HFF-Myc (cell line): ENCODE measurements at places on chromosomes 11 and 22.

- DNase-seq: no peak
These were observed 9.0 kb upstream of the OSM start for GRCh38 chr22:30275625-30276024.

DNA sequence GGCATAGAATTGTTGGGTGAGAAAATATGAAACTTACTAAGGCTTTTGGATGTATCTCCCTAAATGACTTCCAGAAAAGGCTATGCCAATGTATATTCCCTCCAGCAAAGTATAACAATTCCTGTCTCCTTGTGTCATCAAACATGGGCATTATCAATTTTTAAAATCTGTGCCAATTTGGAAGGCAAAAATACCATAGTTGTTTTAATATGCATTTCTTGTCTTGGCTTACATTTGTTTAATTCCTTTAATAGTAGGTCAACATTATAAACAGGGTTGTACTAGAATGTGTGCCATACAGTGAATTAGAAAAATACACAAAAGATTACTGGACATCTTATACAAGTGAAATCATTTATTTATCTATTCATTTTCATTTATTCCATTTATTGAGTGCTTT is 41.6 kb downstream of the DCUN1D5 start:
- DNase-seq: no peak

DNA sequence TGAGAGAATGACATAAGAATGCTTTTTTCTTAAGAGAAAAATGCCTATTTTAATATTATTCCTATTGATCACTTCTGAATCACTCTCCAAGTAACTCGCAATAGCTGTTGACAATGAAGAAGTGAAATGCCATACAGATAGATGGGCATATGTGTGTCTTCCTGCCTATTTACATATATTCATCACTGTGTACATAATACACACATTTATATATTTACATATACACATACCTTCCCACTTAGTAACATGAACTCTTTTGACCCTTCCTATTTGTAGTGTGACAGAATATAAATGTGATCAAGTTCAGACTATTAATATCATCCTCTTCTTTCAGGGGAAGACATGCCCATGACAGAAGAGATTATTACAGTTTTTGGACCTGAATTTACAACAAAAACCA is 756.7 kb downstream of the DLG2 start:
- DNase-seq: no peak

GRCh38 chr11:48006301-48006992 is 26.1 kb downstream of the PTPRJ start:
- DNase-seq: no peak

DNA sequence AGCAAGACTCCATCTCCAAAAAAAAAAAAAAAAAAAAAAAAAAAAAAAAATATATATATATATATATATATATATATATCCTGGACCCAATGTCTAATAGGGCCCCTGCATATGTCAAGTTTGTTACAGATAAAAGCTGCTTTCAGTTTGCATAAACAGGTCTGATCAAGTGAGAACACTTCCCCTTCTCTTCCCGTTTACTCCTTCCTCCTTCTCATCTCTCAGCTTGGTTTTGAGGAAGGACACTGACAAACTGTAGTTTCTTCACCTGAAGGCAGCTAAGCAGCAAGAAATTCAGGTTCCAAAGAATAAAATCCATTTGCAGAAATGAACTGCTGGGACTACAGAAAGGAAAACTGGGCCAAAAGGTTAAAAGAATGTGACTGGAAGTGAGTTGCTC is 11.7 kb downstream of the THOC5 start:
- no peak for DNase-seq

DNA sequence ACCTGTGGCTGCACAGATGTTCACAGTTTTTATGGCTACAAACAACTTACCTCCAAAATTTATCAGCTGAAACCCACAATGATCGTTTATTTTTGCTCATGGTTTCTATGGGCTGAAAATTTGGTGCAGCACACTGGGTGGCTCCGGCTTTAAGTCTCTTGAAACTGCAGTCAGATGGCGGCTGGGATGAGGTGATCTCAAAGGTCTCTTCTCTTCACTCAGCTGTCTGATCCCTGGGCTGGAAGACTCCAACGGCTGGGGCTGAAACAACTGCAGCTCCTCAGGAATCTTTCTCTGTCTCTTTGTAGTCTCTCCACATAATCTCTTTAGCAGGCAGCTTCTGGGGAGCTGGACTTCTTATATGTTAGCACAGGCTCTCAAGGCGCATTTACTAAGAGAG is 117.3 kb upstream of the FAT3 start:
- no peak for DNase-seq

DNA sequence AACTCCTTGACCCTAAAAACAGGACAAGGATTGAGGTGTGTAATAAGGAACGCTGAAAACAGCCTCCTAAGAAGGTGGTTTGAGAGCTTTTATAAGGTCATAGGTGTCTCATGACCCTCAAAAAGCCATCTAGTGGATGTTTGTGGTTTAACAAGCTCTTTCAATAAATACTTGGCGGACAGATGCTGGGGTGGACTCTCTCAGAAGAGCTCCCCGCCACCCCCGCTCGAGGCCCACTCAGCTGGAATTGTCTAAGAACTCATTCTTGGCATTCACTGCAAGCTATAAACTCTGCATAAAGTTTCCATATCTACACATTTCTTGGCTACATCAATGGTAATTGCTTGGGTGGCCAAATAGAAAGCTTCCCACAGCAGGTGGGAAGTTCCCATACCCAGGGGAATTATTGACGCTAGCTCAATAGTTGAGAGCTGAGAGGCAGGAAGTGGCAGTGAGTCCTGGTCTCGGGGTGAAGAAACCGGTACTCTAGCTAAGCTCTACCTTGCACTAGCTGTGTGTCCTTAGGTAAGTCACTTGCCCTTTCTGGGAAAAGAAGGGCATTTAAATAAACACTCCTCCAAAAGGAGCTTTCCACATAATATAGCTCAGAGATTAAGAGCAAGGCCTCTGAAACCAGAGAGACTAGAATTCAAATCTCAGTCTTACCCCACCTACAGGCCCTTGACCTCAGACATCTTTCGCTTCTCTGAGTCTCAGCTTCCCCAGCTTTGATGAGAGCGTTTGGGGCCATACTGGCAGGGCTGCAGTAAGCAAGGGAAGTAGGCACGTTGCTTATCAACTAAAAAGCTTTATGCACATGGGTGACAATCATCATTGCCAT is 6.4 kb downstream of the MS4A15 start:
- no peak for DNase-seq

- peak; percentile 16 for DNase-seq
These were observed 67.3 kb upstream of the CREB3L1 start for GRCh38 chr11:46210133-46210636.

DNA sequence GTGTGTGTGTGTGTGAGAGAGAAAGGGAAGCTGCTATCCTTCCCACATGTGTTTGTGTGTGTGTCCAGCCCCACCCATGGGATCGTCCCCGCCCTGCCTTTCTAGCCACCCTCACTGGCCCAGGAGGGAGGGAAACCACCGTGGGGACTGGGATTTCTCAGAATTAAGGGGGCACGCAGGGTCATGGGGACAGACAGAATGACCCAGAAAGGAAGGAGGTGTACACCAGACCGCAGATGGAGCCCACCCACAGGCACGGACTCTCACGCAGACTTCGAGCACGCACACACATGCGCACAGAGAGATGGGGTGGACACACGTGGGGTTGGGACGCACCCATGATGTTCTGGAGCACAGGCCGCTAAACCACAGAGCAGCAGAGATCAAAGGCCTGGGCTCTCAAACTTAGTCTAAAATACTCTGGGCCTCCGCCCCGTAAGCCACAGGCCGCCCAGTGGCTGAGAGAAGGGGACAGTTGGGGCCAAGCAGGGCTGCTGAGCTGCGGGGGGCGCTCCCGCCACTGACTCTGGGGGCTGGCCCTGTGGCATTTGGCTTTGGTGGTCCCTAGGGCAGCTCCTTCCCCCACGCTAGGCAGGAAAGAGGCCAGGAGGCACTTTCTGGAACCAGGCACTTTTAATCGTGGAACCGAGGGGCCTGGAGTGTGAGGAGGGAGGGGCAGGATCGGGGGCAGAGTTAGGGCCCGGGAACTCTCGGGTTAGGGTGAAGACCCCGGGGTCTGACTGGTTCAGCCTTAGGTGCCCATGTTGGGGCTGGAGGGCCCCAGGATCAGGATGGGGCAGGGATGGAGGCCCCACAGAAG is 1.5 kb downstream of the IFITM5 start:
- no peak for DNase-seq

GRCh38 chr11:119222308-119222707 is 16.2 kb downstream of the CBL start:
- peak; percentile 40 for DNase-seq

DNA sequence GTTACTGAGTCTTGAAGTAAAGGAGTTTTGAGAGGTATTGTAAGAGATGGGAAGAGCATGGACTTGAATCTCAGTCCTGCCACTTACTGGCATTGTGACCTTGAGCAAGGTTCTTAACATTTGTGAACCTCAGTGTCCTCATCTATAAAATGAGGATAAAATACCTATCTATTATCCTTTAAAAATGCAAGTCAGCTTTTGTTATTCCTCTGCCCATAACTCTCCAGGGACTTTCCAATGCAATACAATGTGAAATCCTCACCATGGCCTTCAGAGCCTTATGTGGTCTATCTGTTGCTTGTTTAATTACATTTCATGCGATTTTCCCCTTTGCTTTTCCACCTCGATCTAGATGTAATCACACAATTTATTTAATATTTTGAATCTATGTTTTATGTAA is 9.1 kb downstream of the TMEM135 start:
- no peak for DNase-seq
